ENCODE measurements at places on chromosomes 5 and 9. TPM values are rescaled to one million over a fixed set of nuclear protein-coding genes. Genes with fewer than 3 reads are reported as not detected.

The PCDHB6 gene
- 1.3 TPM for polyA plus RNA-seq

The PCDHGA4 gene
- 1.1 TPM for polyA plus RNA-seq

GRCh38 chr5:167908606-167909005 lies 382.8 kb upstream of the WWC1 start:
- DNase-seq = no peak

DNA sequence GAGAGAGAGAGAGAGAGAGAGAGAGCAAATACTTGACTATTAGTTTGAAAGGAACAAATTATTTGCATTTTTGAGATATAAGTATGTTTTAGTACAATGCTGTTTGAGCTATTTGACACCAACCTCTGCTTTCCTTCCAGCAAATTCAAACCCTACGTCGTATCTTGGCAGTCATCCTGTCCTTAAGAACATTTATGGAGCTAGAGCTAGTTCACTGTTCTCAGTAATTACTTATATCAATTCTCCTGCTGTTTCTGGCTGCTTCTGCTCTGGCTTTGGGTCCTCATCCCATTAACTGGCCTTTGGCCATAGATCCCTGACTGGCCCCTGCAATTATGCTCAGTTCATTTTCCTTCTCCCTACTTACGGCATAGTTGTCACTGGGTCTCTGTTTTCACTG lies 19.9 kb upstream of the ERAP2 start:
- peak; percentile 79 for DNase-seq

DNA sequence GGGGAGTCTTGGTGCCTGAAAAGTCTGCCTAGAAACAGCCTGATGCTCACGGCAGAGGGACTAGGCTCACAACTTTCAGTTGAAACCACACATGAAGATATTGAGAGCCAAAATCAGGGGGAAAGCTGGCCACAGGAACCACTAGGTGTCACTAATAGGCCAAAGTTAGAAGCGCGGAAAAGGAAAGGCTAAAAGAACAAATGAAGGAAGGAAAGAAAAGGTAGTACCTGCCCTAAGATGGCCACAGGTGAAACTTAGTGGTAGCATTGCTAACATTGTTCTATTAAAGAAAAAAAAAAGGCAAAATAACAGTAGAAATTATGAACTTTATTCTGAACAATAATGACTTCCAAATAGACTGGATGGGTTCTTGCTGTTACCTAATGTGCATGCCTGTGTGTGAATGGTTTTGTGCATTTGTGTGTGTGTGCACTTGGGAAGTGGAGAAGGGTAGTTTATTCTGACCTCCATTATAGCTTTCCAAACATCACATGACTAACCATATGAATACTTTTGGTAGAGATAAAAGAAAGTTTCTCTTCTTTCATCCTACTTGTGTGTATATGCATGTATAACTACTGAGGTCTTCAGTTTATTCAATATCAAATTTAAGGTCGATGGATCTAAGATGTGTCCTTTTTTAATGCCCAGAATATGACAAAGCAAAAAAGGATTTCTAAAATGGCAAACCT lies 2.1 kb upstream of the RFESD start:
- DNase-seq = peak; percentile 78

DNA sequence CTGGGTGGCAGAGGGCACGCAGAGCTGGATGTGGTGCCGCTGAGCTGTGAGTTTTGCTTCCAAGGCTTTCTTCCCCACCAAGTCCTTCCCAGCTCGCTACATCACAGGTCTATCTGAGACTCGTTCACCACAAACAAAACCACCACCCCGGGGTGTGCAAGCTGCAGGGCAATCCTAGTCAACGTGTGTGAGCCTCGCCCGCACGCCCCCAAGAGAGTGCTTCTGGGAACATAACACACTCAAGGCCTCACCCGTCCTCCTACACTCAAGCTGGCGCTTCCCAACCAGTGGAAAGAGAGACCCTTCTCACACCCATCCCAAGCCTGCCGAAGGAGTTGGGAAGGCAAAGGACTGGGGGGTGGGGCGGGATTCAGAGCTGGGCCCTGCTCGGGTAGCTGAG lies 10.6 kb downstream of the SNAPC4 start:
- no peak for DNase-seq
